Activated T-cell treated with anti-CD3 and anti-CD28 coated beads for 1 hour (primary cell): ENCODE measurements at places on chromosomes 6 and 20.

DNA sequence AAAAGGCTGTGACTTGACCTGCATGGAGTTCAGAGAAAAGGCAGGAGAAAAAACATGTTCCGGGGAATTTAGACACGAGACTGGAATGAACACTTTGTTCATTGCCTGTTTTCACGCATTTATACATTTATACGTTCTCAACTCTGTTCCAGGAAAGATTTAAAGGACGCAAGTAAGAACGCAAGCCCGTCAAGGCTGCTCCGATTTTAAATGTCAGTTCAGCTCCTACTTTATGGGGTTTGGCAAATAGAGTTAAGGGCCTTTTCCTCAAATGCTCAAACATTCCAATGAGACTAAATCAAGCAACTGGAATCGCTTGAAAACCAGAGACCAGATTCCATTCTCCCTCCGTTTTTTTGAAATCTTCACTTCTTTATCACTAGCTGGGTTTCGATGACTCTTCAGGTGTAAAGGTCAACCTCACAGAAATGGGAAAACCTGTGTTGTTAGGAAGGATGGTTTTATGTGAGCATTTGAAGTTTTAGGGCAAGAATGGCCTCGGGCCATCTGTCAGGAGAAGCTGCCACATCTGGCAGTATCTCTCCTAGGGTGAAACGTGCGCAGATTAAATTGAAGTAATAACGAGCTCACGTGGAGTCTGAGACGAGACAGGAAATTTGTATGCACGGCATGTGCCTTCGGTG is 24.9 kb downstream of the TTLL2 start:
- no peak for DNase-seq

- no peak for DNase-seq
These were observed 256.0 kb downstream of the CDKAL1 start for GRCh38 chr6:20790032-20790791.

DNA sequence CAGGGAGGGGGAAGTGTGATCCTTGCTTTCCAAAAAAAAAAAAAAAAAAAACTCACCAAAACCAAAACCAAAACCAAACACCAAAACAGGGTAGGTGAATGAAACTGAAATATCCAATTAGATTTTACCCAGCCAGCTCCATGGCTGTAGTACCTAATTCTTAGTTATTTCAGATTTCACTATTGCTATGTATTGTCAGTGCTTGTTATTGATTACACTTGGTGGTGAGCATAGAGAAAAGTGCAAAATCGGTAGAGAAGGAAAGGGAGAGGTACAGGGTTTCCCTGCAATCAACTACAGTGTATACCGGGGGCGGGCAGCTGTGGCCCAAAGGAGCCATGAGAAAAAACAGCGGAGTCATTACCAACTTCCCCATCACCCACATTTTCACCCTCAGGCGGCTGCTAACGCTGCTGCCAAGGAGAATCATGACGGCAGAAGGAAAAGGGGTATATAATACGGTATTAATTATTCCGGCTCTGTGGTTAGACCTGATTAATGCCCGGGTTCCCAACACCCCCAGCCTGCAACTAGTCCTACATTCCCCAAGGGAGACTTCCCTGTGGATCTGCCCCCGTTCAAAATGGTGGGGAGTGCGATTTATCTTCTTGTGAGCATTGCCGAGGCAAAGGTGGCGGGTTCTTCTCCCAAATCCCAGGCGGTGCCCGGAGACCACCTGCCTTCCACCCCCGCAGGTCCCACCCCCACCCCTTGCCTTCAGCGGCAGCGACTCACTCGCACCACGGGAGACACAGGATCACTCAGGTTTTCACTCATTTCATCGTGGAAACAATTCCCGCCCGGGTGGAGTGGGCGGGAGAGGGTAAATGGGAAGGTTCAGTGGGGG is at the start of gene C6orf62:
TSS of gene C6orf62 (minus strand) at position 30 of the 847 bp plus-strand sequence. CDS start 486 bp downstream, outside the sequence.
- peak; percentile 27 for DNase-seq

GRCh38 chr6:45031601-45032000 is 296.5 kb upstream of the RUNX2 start:
- no peak for DNase-seq

DNA sequence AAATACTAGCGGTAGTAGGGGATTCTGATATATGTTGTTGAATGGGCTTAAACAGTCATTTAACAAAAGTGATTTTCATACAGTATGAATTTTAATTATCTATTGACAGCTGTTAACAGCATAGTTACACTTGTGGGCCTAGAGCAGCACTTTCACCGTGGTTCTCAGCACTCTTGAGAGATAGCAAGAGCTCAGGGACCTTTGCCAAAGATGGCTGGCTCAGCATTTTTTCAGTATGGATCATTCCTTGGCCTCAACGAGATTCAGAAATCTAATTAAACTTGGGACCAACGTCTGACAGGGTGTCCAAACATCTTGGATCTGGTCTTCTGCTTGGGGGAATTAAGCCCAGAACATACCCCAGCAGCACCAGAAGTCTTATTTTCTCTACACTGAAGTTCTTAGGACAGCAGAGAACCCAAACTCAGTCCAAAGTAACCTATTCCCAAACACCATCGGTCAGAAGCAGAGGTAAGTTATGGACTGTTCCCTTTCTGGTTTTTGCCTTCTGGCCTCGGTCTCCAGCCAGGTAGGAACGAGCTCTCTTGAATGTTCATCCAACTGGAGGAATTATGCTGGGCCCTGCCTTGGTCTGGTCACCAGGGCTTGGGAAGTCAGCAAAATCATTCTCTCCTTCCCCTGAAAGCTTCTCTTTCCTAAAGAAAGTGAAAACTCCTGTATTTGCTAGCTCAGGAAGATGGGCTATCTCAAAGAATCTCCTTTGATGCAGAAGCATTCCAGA is 25.7 kb downstream of the PRPH2 start:
- no peak for DNase-seq

- no peak for DNase-seq
These were observed 11.5 kb downstream of the BPI start for GRCh38 chr20:38315290-38315966.

GRCh38 chr6:13098793-13099570 is 229.4 kb downstream of the TBC1D7 start:
- DNase-seq, result no peak

- no peak for DNase-seq
These were observed 131.7 kb downstream of the GPX5 start for GRCh38 chr6:28657381-28657768.

- peak; percentile 30 for DNase-seq
These were observed 6.0 kb upstream of the TRIM26 start for GRCh38 chr6:30219244-30219643.

GRCh38 chr6:91865889-91866288 is 1279.0 kb upstream of the MAP3K7 start:
- no peak for DNase-seq

DNA sequence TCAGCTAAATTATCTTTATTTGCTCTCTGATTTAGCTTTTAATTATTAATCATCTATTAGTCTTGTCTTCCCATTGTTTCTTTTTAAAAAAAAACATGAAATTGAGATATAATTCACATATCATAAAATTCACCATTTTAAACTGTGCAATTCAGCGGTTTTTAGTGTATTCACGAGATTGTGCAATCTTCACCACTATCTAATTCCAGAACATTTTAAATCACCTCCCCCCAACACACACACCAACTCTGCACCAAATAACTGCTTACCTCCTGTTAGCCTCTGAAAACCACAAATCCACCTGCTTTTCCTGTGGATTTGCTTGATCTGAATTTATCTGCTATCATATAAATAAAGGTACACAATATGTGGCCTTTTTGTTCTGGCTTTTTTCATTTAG is 8.8 kb upstream of the ABRACL start:
- no peak for DNase-seq

- peak; percentile 62 for DNase-seq
These were observed 9.0 kb upstream of the GRM4 start for GRCh38 chr6:34154668-34155447.

DNA sequence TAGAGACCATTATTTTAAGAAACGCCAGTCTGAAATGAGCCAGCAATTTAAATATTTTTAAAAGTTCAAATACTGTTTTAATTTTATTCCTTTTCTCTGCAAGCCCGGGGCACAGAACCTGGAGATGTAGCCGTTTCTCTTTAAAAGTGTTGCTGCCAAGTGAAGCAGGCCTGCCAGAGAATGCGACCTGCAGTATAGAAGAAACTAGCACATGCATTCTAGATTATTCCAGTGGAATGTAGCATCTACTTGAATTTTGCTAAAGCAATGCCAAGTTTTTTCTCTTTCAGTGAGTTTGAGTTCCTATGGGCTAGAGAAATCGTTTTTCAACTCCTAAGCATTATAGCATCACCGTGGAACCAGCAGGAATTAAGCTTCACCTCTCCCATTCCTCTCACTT is 101.3 kb downstream of the QRSL1 start:
- DNase-seq, result no peak

DNA sequence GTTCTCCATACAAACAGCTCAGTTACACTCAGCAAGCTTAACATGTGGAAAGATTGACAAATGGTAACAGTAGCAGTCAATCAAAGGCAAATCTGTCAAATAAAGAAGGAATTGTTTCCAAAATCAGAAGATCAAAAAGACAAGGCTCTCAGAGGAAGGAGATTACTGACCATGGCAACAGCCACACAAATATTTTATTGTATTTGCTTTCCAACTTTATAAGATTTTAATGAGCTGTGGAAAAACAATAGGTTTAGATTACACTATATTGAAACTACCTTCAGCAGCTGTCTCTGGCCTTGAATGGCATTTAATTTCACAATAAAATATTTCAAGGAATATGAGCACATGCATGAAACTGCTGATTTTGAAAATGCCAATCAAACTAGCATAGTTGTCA is 1143.9 kb upstream of the GJE1 start:
- DNase-seq, result no peak

DNA sequence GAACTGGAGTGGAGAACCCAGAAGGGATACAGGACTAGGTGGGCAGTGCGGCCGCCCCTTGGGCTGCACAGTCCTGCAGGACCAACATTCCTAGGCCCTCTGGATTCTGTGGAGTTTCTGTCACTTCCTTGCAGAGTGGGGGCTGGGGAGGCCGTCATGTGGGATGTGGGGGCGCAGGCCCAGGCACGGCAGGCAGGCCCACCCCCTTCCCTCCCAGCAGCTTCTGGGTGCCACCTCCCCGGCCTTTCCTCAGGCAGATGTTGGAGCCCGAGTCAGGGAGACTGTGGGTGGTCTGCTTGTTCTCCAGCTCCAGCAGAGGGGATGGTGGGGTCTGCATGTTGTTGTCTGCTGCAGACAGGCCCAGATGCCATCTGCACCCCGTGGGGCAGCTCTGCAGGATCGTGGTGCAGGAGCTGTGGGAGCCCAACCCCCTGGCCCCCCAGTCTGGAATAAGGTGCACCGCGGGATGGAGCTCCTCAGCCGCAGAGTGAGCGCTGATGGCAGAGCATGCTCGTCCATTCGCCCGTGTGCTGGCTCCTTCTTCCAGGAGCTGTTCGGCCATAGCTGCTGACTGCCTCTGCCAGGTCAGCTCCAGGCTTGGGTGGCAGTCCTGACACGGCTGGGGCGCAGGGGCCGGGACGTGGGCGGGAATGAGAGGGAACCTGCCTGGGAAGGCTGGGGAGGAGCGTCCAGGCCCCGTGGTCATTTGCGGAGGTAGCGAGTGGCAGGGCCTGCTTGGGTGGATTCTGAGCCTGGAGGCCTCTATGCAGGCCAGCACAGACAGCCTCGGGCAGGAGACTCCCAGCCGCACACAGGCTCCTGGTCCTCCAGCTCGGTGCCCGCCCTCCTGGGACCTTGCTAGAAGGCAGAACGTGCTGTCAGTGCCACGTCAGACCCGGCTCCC is 18.1 kb downstream of the SLC17A9 start:
- DNase-seq, result no peak

- DNase-seq, result no peak
These were observed 173.7 kb upstream of the SSTR4 start for GRCh38 chr20:22861231-22861980.

GRCh38 chr20:62728781-62729300 is 20.2 kb downstream of the NTSR1 start:
- no peak for DNase-seq
